ENCODE measurements at places on chromosomes 7 and 10.

GRCh38 chr7:133614251-133614650 lies 361.4 kb downstream of the EXOC4 start:
- no peak for DNase-seq

DNA sequence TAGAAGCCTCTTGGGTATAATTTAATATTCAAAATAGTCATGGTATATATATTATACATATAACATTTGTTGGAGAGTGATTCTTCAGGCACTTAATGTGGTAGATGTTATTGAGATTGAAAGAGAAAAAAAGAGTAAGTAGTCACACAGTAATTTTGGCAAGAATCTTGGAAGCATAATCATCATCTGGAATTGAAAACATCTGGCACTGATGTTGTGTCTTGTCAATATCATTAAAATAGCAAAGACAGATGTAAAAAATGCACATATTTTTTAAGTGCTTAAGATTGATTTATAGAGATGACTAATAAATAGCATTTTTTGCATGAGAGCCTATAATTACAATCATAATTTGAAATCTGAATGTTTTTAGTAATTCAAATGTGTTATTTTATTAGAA lies 9.5 kb downstream of the SEMA3D start:
- no peak for DNase-seq

- DNase-seq: no peak
Measured at GRCh38 chr7:76997381-76998284, 34.5 kb downstream of the SPDYE17 start.

DNA sequence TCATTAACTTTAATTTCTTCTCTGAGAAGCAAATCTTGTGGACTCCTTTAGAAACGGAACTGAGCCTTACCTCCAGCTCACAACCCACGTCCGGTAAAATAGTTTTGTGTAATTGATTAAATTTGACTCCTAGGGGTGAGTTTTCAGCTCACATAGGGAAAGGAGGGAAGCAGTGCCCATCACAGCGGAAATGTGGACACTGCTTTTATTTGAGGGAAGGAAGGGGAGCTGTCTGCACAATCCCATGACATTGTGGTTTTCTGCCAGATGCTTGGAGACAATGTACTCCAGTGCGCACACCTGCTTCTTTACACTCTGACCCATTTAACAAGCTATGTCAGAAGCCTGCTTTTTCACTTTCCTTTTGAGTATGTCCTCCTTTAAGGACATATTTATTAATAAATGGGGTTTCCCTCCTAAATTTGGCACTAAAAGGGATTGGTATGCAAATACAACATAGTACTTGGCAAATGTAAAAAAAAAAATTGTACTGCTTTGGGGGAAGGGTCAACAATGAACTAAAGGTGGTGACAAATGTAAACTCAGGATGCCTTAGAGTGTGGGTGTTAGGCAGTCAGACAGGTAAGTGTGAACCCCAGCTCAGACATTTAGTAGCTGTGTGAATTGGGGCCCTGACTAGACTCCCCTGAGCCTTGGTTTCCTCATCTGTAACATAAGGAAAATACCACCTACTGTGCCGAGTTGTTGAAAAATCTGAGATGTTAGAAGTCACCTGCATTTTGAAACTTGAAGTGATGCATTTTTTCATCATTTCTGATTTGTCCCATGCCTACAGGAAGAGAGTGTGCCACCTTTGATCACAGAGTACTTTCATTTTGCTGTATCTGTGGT lies 90.2 kb upstream of the KLF6 start:
- peak; percentile 41 for DNase-seq

GRCh38 chr10:13917791-13918190 lies 331.0 kb downstream of the PRPF18 start:
- DNase-seq: no peak

GRCh38 chr10:10417671-10418070 lies 600.0 kb upstream of the CELF2 start:
- DNase-seq: no peak

- DNase-seq: no peak
Measured at GRCh38 chr7:60706-61105, 131.7 kb upstream of the FAM20C start.

GRCh38 chr10:118595598-118596425 lies at the start of gene PRLHR:
TSS of gene PRLHR (minus strand) at chr10:118595648. CDS start at chr10:118595244, 404 bp downstream.
- DNase-seq: no peak

DNA sequence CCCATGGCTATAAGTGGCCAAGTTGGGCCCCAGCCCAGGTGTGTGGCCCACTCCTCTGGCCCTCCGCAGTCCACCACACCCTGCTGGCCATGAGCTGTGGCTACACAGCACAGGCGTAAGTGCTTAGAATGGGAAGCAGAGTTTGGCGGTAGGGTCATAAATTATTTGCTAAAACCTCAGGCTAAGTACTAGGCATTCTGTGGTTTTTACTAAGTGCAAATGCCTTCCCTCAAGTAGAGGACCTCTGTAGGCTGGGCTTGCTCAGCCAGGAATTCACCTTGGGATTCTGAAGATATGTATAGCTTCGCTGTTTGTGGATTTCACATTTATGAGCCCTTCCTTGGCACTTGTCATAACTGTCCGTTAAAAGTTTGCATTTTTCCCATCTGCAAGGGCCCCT lies 44.8 kb upstream of the LOXL4 start:
- DNase-seq: no peak

DNA sequence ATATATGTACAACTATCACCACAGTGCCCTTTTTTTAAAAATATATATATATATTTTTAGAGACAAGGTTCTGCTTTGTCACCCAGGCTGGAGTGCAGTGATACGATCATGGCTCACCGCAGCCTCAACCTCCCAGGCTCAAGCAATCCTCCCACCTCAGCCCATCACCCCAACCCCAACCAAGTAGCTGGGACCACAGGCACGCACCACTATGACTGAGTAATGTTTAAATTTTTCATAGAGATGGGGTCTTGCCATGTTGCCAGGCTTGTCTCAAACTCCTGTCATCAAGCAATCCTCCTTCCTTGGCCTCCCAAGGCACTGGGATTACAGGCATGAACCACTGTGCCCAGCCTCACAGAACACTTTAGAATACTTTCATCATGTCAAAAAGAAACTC lies 234.9 kb downstream of the SH2D4B start:
- no peak for DNase-seq

DNA sequence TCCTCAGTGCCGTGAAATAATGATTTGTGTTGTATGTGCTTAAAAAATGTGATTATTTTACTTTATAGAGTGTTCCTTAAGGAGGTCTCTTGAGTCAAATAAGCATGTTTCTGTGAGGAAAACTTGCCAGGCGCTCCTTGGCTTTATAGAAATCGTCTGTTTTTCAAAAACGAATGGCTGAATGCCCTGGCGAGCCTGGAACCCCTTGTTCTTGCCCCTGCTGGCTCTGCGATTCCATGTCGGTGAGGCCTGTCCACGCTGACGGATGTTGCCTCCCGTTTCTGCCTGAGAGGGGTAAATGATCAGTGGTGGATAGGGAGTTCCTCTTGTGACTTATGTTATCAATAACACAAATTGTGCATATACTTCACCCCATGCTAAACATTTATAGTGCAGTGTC lies 75.5 kb downstream of the MGMT start:
- DNase-seq: no peak

DNA sequence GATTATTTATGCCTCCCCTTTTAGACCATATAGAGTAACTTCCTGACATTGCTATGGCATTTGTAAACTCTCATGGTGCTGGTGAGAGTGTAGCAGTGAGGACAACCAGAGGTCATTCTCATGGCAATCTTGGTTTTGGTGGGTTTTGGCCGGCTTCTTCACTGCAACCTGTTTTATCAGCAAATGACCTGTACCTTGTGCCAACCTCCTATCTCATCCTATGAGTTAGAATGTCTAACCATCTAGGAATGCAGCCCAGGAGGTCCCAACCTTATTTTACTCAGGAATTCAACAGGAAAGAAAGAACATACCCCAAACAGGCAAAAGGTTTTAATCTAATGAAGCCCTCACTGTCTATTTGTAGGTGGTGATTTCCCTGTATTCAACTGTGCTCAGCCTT lies 205.4 kb upstream of the YAE1 start:
- no peak for DNase-seq

GRCh38 chr7:53272081-53272480 lies 236.6 kb downstream of the POM121L12 start:
- DNase-seq: no peak

- DNase-seq: no peak
Measured at GRCh38 chr10:120474956-120475355, 17.9 kb downstream of the PLPP4 start.

- no peak for DNase-seq
Measured at GRCh38 chr10:70069346-70069745, 16.7 kb downstream of the MACROH2A2 start.

- DNase-seq: no peak
Measured at GRCh38 chr10:96951954-96952353, 119.9 kb downstream of the LCOR start.

GRCh38 chr10:89090756-89091445 lies 100.3 kb downstream of the FAS start:
- DNase-seq: no peak

Data from CD4-positive, alpha-beta T cell treated with Interferon gamma for 1 hour (primary cell).